ENCODE measurements at places on chromosomes 6 and 20.

DNA sequence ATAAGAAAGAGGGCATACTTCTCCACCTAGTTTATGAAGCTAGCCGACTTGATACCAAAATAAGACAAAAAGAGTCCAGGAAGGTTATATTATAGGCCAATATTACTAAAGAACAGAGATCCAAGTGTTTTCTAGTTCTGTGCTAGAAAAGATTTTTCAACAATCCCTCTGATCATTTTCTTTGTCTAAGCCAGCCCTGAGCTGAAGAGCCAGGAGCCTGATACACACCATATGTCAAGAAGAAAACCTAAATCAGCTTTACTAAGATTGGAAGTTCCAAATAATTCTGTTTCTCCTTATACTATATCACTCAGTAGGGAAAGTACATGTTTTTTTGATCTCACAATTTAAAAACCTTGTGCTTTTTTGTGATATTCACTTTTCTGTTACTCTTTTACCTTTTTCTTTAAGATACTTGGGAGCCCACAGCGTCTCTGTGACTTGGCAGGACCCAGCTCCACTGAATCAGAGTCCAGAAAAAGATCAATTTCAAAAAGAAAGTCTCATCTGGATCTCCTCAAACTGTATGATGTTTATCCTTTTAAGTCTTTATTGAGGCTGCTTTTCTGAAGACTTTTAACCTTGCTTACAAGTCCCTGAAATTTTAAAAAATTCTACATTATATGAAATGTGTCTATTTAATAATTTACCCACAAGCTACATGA is 43.0 kb upstream of the PBOV1 start:
- no peak for DNase-seq

- DNase-seq, result no peak
Observed at GRCh38 chr20:60760256-60761000, 491.6 kb upstream of the CDH4 start.

- no peak for DNase-seq
Observed at GRCh38 chr6:10426781-10427279, 12.0 kb upstream of the TFAP2A start.

GRCh38 chr6:106300020-106300780 is 25.4 kb downstream of the ATG5 start:
- no peak for DNase-seq

GRCh38 chr6:71707059-71707458 is 179.3 kb upstream of the RIMS1 start:
- no peak for DNase-seq

DNA sequence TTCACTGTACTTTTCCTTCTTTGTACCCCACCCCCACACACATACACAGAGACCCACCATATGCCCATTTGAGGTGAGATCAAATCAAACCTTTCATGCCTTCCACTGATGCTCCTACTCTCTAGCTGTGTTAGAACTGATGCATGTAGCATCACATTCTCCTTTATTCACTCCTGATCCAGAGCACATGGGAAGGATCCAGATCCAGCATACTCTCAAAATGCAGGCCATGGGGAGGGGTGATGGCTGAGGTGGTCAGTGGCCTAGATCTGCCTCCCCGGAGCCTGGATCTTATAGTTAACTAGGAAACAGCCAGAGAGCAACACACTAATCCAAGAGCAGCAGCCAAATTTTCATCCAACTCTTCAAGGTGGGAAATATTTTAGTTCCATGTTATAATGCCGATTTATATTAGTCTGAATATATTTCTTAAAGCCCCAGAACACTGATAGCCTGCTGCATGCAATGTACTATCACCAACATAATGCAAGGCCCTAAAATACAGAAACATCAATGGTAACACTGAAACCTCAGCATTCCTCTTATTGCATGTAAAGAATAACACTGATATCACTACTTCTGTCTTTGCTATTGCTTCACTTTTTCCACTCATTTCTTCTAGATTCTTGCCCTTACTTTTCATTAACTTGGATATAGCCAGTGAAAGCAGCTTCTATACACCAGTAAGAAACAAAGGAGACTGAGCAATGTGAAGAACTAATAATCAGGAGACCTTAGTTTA is 126.8 kb upstream of the BEND6 start:
- no peak for DNase-seq

GRCh38 chr20:52191916-52192718 is 538 bp upstream of the ZFP64 start:
- DNase-seq, result peak; percentile 72

DNA sequence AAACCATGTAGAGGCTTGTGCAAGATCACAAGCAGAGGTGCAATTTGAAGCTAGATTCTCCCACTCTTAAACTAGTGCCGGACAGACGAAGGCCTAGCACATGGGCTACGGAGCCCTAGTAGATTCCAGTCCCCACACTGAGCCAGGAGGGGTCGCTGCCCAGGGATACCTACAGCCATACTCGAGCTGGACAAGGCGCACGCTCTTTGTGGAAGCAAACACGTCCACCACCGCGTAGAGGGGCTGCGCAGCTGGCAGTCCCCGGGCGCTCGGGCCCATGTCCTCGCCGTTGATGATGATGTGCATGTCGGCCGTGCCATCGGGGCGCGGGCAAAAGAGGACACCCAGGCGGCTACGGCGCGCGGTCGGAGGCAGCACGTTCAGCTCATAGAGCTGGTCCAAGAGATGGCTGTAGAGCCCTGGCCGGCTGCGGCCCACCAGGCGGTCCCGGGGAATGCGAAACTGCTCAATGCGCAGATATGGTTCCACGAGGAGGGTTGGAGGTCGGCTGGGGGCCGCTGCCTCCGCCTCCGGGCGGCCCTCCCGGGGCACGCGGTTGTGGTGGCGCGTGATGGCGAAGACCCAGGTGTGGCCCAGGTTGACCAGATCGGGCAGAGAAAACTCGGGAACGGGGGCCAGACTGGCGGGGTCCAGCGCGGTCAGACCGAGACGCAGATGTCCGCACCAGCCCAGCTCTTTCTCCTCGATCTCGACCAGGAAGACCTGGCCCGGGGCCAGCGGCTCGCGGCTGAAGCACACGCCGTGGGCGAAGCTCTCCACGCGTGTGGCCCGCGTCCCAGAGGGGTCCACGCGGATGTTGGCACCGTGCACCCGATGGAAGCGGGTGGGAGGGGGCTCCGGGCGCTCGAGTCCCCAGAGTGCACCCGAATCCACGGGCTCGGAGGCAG is 677 bp downstream of the NEURL2 start:
- DNase-seq, result no peak

DNA sequence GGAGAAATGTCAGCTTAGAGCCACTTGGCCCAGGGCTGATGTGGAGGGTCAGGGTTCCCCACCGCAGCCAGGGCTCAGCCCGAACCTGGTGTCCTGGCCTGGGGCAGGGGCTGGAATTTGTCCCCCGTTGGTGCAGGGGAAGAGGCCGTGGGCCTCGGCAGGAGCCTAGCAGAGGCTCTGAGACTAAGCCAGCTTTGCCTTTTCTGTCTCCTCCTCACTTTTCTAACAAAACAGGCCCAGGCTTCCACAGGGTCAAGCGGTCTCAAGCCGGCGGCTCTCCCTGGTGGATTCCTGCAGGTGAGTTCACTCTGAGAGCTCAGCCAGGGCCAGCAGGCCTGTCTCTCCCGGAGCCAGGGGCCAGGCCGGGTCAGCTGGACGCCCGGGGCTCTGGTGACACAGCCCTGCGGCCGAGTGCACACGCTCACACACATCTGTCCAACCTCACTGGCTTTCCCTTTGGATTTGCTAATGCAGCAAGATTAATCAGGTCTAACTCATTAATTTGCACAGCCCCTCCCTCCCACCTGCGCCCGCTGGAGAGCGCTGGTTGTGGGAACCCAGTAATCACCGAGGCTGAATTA is 2.9 kb upstream of the CHRNA4 start:
- no peak for DNase-seq

DNA sequence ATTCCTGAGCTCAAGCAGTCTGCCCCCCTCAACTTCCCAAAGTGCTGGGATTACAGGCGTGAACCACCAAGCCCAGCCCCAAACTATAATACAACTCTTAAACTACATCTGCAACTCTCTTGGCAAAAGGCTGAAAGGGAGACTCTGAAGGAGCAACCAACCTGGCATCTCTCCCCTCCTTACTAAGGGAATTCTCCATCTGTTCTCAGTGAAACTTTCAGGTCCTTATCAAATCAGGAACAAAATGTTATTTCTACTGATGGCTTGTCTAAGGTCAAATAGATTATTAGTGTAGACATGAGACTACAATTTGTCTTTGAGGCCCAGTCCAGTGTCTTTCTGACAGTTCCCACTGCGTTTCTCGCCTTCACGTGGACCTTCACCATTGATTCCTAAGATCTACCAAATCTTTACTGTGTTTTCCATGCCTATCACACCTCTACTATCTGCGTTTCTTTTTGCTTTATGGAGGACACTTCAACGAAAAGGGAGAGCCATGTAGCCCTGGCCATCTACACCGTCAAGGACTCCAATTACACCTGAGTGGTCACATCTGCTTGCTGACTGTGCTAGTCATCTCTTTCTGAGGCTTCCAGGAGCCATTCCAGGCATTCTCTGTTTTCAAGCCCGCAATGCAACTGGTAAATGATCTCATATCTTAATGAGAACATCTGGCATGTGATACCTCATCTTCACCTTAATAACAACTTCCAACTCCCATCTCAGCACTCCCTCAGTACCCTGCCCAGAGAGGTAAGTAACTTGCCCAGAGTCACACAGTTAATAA is 405.7 kb upstream of the CITED2 start:
- no peak for DNase-seq

- no peak for DNase-seq
Observed at GRCh38 chr6:131368198-131368911, 204.7 kb upstream of the ARG1 start.

DNA sequence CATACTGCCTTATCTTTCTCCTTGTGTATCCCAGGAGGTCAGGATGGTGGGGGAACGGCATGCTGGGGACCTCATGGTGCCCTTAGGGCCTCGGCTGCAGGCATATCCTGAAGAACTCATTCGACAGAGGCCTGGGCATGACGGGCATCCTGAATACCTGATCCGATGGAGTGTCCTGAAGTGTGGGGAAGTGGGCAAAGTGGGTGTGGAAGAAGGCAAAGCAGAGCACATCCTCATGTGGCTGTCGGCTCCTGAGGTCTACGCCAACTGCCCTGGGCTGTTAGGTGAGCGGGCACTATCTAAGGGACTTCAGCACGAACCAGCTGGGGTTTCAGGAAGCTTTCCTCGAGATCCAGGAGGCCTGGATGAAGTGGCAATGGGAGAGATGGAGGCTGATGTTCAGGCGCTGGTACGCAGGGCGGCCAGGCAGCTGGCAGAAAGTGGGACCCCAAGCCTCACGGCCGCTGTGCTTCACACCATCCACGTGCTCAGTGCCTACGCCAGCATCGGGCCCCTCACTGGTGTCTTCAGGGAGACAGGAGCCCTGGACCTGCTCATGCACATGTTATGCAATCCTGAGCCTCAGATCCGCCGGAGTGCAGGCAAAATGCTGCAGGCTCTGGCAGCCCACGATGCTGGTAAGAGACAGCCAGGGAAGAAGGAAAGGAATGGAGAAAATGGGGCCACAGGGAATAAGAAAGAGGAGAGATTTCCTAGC is 2.4 kb downstream of the CUL9 start:
- DNase-seq, result no peak

DNA sequence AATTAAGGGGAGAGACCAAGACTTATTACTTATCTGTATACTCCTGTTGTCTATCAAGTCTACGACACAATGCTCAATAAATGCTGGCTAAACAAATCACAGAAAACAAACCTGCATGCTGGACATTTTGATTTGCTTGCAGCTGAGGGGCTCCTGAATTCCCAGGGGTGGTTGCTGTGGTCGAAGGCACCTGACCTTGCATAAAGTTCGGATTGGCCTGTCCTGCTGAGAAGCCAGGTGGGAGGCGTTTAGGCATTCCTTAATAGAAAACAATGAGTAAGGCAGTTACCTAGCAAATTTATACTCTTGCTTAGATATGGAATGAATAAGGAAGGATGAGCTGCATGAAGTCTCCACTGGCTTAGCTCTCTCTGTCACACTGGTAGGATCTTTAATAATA is 50.5 kb downstream of the TP53INP2 start:
- DNase-seq, result no peak

- peak; percentile 90 for DNase-seq
Observed at GRCh38 chr20:45407067-45407745, 883 bp upstream of the DBNDD2 start.

- no peak for DNase-seq
Observed at GRCh38 chr20:52496191-52496590, 304.6 kb upstream of the ZFP64 start.

- DNase-seq, result no peak
Observed at GRCh38 chr6:43766964-43767461, 3.0 kb upstream of the VEGFA start.

DNA sequence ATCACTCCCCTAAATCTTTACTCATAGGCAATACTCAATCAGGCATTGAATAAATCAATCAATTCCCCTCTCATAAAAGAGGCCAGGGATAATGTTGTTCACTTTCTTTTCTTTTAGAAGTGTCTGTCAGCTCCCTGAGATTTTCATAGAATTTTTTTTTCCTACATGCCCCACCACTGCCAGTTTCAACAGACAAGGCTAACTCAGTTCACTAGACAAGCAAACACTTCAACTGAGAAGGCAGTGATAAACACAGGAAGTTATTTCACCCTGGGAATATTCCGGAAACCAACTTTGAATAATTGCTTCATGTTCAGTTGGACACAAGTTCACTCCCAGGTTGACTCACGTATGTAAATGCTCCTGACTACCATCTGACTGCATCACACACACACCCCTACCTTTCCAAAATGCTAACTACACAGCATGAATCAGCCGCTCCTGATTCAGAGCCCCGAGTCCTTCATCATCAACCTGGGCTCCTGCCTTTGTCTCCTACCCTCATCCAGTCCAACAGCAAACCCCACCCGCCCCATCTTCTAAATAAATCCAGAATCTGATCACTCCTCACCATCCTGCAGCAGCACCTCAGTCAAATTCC is 143.9 kb downstream of the BCAS1 start:
- no peak for DNase-seq

DNA sequence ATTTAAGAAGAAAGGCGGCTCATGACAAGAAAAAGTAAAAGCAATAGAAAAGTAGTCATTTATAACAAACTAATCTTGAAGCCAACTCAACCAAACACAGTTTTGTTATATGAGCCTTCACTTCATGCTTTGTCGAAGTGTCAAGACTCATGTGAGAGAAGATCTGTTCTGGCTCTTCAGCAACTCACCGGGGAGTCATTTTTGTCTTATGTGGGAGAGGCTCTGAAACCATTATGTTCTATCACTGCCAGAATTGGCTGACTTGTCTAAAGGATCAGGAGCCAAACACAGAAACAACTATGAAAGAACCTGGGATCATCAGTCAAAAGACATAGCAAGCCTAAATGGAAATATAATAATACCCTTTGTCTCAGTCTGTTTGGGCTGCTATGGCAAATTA is 105.2 kb downstream of the CDK19 start:
- no peak for DNase-seq

- no peak for DNase-seq
Observed at GRCh38 chr6:15452182-15452941, 206.5 kb downstream of the JARID2 start.

GRCh38 chr6:81590314-81590691 is 162.2 kb downstream of the TENT5A start:
- DNase-seq, result no peak

DNA sequence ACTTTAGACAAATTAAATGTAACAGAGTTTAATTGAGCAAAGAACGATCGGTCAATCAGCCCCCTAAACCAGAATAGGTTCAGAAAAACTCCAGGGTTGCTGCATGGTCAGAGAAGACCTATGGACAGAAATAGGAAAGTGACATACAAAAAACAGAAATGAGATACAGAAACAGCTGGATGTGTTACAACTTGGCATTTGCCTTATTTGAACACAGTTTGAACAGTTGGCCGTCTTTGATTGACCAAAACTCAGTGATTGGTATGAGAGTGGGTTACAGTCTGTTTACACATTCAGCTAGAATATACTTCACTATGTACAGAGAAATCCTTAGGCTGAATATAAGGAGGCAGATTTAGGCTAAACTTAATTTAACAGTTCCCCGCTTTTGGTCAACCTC is 19.9 kb downstream of the SRSF6 start:
- DNase-seq, result no peak

All from coronary artery (tissue), 2 donors.